ENCODE measurements at places on chromosomes 5 and 9.

DNA sequence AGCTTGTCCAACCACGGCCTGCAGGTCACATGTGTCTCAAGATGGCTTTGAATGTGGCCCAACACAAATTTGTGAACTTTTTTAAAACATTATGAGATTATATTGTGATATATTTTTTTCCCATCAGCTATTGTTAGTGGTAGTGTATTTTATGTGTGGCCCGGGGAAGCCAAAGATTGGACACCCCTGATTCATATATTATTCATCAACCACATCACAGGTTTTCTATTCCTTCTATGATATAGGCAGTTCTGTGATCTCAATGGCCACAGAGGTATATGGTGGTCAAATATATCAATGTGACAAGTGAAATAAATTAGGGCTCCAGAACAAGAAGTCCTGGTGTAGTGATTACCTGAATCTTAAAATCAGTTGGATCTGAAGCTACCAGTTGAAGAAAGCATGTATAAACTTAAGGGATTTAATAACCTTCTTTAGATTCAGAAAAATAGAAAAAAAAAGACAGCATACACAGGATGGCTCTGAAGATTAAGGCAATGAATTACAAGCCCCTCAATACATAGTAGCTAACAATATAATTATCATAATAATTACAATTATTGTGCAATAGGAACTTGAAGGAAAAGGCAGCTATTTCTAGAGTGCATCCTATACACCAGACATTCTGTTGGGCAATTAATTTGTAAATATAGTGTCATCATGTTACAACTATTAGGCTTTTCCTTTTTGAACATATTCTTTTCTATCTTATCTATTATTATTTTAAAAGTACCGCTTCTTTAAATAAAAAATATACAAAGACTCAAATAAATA, 530.4 kb upstream of the PTPRD start:
- DNase-seq, result no peak

DNA sequence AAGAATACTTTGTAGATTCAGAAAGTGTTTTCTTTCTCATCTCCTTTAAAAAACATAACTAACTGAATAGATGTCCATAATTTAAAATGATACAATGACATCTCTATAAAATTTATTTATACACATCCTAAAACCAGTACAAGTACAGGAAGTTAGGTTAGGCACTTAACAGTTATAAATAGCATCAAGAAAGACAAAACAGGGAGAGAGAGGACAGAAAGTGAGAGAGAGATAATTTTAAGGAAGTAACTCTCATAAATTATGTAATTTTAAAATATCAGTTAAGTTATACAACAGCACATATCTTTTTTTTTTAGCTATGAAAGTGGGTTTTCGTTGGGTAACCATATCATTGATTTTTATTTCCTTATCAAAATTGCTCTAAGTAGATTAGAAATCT, 1068.6 kb downstream of the TAF11L14 start:
- DNase-seq, result no peak

DNA sequence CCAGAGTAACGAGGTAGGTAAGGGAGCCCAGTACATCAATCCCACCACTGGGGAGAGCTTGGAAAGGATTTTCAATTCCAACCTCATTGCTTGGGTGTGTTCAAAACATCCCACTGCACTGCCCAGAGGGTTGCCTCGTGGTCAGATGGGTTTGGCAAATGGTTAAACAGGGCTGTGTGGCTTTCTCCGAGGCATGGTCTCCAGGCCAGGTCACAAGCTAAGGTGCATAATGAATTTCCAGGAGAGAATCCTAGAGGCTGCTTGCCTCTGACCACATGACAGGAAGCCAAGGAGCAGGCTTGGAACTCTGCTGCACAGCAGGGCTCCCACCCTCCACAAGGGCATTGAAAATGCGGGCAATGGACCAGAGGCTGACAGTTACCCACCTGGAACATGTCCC, 51.6 kb downstream of the DAP start:
- DNase-seq, result no peak

- DNase-seq, result no peak
Observed at GRCh38 chr5:168707716-168708695, 128.8 kb upstream of the PANK3 start.

DNA sequence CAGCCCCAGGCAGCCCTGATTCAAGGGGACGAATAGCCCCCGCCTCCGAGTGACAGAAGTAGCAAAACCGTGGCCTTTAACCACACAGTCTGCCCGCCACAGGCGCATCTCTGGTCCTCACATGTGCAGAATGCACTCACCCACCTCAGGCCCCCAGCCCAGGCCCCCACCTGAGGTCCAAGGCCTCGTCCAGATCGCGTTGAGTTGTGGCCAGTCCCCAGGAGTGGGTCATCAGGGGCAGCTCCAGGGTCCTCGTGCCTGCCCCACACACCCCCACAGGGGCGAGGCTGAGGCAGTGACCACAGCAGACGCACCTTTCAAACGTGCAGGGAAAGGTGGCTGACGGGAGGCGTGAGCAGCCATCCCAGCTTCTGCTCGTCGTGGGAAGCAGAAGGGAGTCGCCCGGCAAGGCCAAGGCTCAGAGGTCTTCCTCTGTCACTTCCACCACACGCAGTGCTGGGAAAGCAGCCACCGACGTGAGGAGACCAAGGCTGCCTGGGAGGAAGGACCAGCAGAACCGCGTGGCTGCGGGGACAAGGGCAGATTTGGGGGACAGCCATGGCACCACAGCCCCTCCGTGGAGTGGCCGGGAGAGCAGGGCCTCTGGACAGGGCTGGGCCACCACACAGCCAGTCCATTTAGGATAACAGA, 77.8 kb upstream of the OTULINL start:
- no peak for DNase-seq

DNA sequence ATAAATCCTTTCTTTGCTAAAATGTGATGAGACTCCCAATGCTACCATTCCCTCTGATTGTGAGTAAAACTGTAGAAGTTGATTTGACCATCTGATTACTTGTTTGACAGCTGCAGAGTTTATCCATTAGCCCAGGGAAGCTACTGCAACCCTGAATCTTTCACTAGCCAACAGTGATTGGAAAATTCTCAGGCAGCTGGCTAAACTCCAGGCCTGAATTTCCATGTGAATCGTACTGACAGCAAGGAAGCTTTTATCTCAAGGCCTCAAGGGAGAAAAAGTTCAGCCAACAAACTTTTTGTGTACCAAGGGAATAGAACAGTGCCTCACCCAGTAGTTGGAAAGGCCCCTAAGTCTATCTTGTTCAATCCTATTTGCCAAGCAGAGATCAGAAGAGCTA, 246.7 kb upstream of the TRPM3 start:
- DNase-seq, result no peak

GRCh38 chr5:132019337-132019736, 7.9 kb upstream of the ACSL6 start:
- no peak for DNase-seq

- DNase-seq, result no peak
Observed at GRCh38 chr5:2746561-2747032, 4.9 kb downstream of the IRX2 start.

GRCh38 chr5:65305913-65306312, 175.8 kb downstream of the ADAMTS6 start:
- DNase-seq, result no peak

DNA sequence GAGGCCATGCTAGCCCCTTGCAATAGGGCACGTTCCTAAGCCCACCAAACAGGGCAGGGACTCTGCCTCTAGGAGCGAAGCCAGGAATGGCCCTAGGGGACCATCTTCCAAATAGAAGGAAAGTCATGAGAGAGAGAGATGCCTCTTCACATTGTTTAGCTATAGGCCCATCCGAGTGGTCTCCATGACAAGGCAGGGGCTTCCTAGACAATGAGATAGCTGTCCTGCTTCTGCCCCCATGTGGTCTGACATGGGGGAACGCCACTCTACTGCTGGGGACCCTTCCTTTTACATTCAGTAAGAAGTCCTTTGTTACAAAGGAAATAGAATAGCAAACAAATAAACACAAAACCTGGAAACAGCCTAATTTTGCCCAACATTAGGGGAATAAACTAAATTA, 17.9 kb upstream of the KIF4B start:
- no peak for DNase-seq

- DNase-seq, result no peak
Observed at GRCh38 chr9:23431459-23431858, 394.6 kb downstream of the ELAVL2 start.

- DNase-seq, result no peak
Observed at GRCh38 chr9:71797266-71797665, 29.0 kb upstream of the CEMIP2 start.

GRCh38 chr9:90112788-90113187, 508.0 kb downstream of the GADD45G start:
- no peak for DNase-seq

- peak; percentile 70 for DNase-seq
Observed at GRCh38 chr5:110977915-110978314, 93.6 kb upstream of the TSLP start.

- no peak for DNase-seq
Observed at GRCh38 chr9:125843646-125844045, 96.5 kb downstream of the PBX3 start.

- no peak for DNase-seq
Observed at GRCh38 chr9:111450124-111450523, 34.1 kb downstream of the ECPAS start.

DNA sequence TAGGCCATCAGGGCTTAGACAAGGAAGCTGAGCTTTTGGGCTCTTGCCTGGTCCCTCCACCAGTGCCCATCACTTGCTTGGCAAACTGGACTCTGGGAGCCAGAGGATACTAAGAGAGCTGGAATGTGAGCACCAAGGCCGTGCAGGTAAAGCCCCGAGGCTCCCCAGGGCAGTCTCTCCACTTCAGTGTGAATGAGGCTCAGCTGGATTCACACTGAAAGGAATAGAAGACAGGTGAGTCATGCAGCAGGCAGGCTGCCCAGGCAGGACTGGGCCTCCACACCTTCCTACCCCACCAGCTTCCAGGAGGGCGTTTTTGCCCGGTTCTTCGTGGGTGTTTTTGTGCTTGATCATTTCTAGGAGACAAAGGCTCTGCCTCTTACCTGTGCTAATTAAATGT, 7.3 kb upstream of the CTSV start:
- DNase-seq, result no peak

DNA sequence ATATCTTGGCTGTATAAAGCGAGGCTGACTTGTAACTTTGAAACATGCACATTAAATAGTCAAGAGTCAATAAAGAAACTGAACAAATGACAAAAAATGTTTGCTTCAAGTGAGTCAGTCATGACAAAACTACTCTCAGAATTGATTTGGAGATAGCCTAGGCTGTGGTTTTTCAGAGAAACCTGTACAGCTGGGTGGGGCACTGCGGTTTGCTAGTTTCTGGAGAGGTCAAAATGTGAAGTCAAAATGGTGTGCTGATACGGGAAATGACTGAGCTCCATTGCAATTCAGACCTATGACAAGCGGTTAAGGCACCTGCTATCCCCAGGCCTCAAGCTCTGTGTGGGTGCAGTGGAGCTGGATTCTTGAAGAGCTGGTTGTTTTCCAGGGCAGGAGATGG, 10.3 kb upstream of the CD180 start:
- peak; percentile 91 for DNase-seq

GRCh38 chr5:9176641-9177040, 369.2 kb downstream of the SEMA5A start:
- peak; percentile 18 for DNase-seq

- no peak for DNase-seq
Observed at GRCh38 chr5:119290607-119291006, 65.2 kb upstream of the TNFAIP8 start.

- DNase-seq, result peak; percentile 72
Observed at GRCh38 chr5:137487600-137487999, 11.5 kb downstream of the SPOCK1 start.

DNA sequence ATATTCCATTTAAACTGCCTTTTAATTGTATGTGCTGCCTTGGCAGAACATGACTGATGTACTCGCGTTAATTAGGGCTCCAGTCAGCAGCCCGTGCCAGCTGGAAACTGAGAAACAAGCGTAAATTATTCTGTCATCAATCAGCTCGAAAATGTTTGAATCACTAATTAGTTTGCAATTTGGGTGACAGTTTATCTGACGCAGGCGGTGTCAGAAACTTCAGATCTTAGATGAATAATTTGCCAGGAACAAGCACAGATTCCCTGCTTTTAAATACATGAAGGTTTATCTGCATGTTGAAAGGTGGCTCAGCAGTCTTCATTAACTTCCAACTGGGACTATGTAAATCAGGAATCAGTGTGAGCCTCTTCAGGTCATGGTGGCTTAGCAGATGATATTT, 176.0 kb upstream of the TLE4 start:
- DNase-seq, result no peak

- DNase-seq, result no peak
Observed at GRCh38 chr9:34346873-34347799, 17.8 kb downstream of the NUDT2 start.

DNA sequence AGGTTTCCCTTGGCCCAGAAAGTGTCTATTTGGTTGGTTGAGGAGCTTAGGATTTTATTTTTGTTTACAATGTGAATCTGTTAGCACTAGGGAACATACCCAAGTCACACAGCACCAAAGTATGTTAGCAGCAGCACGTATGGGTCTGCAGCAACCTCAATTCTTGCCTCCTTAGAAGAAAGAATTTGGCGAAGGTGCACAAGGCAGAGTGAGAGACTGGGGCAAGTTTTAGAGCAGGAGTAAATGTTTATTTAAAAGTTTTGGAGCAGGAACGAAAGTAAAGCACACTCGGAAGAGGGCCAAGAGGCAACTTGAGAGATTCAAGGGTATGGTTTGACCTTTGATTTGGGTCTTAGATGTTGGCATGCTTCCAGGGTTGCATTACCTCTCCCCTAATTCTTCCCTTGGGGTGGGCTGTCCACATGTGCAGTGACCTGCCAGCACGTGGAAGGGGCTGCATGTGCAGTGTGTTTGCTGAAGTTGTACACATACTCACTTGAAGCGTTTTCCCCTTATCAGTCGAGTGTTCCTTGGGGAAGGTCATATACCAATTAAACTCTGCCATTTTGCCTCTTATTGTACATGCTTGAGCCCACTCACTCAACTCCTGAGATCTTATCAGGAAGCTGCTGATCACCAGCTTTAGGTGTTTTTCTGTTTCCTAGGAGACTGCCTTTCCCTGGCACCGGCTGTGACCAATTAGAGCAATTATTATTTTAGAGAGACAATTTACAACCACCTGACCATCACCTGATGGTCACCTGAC, 64.9 kb upstream of the SHC3 start:
- DNase-seq, result no peak

DNA sequence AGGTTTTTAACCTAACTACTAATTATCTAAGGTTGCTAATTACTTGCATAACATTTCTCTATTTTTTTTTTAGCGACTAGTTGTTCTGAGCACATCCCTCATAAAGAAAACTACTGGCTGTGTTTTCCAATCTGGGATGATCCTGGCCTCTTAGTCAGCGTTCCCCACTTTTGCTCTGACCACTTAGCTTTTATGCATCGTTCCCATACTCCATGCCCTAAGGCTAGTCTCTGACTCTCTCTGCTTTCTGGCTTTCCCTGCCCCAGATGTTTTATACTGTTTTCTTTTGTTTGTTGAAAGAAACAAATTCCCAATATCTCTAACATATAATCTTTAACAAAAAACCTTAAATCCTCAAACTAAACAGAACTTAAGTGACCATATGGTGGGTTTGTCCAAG, 217.9 kb downstream of the SPATA31D1 start:
- DNase-seq, result no peak

Measured in LHCN-M2 (cell line).